MCF 10A (cell line): ENCODE measurements at places on chromosomes 6 and 20.

DNA sequence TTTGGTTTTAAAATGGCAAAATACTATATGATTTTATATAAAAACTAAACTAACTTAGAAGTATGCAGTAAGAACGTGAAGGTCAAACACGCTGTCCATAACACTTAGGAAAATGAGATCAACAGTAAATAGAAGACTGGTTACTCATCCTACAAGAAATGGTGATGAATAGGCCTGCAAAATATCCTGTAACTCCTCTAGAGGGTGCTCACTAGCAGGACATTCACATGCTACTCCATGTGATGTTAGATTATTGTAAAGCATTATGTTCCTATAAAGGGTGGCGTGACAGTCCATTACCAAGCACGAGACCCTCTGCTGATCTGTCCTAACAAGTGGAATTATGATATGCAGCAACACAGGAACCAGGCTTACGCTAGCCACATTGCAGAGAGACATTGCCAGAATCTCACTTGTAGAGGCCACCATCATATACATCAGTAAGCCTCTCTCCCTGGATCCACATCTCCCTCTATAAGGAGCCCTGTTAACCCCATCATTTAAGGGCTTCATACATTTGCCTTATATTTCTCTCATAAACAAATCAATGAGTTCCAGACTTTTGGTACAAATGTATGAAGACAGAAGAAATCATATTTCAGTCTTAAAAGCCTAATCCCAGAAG is 18.0 kb upstream of the DEFB129 start:
- DNase-seq, result peak; percentile 61

- no peak for DNase-seq
Measured at GRCh38 chr6:164039954-164040375, 625.4 kb downstream of the QKI start.

- DNase-seq, result no peak
Measured at GRCh38 chr6:163986313-163986712, 571.8 kb downstream of the QKI start.

DNA sequence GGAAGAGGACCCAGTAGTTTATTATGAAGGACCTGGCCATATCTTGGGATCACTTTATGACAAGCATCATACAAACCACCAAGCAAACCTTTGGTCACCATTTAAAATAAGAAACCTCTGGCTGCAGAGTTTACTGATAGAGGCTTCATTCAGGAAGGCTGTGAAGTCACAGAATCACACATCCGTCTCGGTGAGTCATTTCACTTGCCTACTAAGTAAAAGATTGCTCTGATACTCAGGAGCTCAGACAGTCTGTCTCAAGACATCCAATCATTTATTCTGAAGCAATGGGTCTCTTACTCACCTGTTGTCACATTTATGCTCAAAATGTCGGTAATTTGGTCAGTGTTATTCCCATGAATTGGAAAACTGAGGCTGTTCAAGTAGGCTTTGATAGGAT is 33.7 kb downstream of the ADGRF5 start:
- peak; percentile 36 for DNase-seq

- DNase-seq, result no peak
Measured at GRCh38 chr6:138821519-138821918, 25.6 kb downstream of the ECT2L start.
